GM23248 (cell line): ENCODE measurements at places on chromosomes 6 and 20. TPM values are rescaled to one million over a fixed set of nuclear protein-coding genes. Genes with fewer than 3 reads are reported as not detected.

GRCh38 chr6:63493557-63493956, 78.7 kb upstream of the LOC128125822 start:
- no peaks in the 10 kb centered on the region for H3K36me3 ChIP-seq
- no peak for DNase-seq
- H3K4me1 ChIP-seq, result no peaks in the 10 kb centered on the region
- no peaks in the 10 kb centered on the region for H3K27me3 ChIP-seq
- H3K4me3 ChIP-seq, result no peak overlapping the region
- H3K27ac ChIP-seq, result no peak overlapping the region

GRCh38 chr6:72712910-72713309, 91.0 kb downstream of the KCNQ5 start:
- no peak overlapping the region for H3K27ac ChIP-seq
- no peak for DNase-seq
- no peaks in the 10 kb centered on the region for H3K27me3 ChIP-seq

DNA sequence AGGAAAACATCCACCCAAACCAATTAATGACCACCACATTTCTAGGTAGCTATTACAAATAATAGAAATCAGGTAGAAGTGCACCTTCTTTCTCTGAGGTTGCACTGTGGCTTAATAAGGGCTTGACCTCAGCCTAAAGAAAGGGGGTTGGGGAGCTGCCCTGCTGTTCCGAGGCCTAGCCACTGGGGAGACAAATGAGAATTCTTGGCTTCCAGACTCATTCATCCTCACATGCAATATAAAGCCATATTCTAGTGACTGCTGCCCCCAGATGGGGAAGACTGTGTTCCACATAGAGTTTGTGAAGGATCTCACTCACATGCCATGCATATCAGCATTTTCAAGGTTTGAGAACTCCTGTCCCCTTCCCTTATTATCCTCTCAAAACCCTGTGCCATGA, 22.9 kb downstream of the SAYSD1 start:
- no peak overlapping the region for H3K27ac ChIP-seq
- no peak for DNase-seq
- no peaks in the 10 kb centered on the region for H3K36me3 ChIP-seq
- no peaks in the 10 kb centered on the region for H3K27me3 ChIP-seq
- H3K4me1 ChIP-seq, result no peaks in the 10 kb centered on the region

- DNase-seq, result peak; percentile 65
- H3K27ac ChIP-seq, result no peak overlapping the region
- no peaks in the 10 kb centered on the region for H3K36me3 ChIP-seq
- H3K4me1 ChIP-seq, result no peaks in the 10 kb centered on the region
Measured at GRCh38 chr6:34459899-34460593, 5.8 kb upstream of the PACSIN1 start.

DNA sequence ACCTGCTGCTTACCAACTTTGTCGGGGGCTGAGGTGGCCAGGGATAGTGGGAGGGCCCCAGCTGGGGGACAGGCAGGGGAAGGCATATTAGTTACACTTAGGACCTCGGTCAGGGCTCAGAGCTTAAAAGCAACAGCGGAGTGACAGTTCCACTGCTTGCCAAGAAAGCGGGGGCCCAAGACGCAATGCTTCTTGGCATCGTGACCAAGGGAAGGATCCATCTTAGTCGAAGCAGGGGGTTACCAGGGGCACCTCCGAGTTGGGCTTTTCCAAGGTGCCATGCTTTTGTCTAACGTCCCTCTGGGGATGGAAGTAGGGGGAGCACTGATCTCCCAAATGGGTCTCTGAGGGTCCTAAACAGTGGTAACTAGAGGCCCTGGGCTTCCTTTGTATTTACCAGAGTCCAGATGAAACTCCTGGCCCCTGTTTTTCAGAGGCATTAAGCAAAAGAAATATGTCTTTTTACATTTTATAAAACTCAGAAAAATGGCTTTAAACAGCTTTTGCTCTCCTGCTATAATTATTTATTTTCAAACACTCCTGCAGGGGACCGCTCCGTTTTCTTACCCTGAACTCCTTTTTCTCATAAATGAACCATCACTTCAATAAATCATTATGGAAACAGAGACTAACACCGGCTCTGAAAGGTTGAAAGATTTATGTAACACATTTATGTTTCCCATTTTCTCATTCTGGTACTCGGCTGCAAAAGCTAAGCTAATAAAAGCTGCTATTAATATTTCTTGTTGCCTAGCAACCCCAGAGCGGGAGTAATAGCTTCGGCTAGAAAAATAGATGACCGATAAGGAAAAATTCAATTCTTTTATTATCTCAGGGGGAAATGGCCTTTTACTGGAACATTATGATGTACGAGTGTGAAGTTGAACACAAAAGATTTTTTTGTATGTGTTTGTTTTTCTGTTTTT, 100.4 kb downstream of the TOX2 start:
- no peak overlapping the region for H3K4me3 ChIP-seq
- H3K4me1 ChIP-seq, result peaks cover 11% of the 10 kb centered on the region
- no peaks in the 10 kb centered on the region; the same call in 1 of the 2 replicates for H3K27me3 ChIP-seq
- DNase-seq, result no peak
- no peaks in the 10 kb centered on the region for H3K36me3 ChIP-seq

DNA sequence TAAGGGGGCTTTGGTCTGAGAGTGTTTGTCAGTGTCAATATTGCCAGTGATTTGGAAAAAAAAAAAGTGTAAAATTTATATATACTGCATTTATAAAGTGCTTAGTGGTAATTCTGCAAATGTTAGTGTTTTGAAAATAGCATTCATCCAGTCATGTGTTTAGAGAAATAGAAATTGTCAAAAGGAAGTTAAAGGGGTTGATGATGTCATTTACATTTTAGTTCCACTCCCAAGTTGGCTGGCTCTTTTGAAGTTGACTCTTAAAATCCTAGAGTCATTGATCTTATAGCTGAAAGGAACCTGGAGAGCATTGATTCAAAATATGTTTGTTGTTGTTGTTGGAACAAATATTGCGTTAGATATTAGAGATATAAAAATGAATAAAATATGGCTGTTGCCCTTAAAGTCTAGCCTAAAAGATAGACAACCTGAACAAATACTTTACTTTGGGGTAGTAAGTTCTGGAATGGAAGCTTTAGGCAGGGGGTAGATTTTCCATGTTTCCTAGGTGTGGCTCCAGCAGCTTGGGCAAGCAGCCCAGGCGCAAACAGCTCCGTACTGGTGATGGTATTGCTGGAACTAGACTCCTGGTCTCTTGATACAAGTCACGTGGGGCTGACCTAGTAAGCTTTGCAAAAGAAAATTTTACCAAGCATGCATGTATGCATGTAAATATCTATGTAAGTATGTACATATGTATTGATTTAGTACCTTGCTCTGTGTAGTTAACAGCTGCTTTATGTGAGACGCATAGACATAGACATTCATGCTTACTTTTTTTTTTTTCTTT, 46.3 kb downstream of the HIVEP1 start:
- no peak overlapping the region for H3K27ac ChIP-seq
- DNase-seq, result no peak
- H3K4me3 ChIP-seq, result no peak overlapping the region

Gene ZNF391
- total RNA-seq, result 1.4 and 4.7 TPM in 2 replicates

GRCh38 chr6:55494411-55494810, 84.6 kb downstream of the HMGCLL1 start:
- H3K4me3 ChIP-seq, result no peak overlapping the region
- no peak for DNase-seq
- H3K4me1 ChIP-seq, result no peaks in the 10 kb centered on the region
- H3K27me3 ChIP-seq, result no peaks in the 10 kb centered on the region
- no peaks in the 10 kb centered on the region for H3K36me3 ChIP-seq
